CD4-positive, alpha-beta T cell treated with Interleukin-15 for 4 hours (primary cell): ENCODE measurements at places on chromosomes 12 and 14.

DNA sequence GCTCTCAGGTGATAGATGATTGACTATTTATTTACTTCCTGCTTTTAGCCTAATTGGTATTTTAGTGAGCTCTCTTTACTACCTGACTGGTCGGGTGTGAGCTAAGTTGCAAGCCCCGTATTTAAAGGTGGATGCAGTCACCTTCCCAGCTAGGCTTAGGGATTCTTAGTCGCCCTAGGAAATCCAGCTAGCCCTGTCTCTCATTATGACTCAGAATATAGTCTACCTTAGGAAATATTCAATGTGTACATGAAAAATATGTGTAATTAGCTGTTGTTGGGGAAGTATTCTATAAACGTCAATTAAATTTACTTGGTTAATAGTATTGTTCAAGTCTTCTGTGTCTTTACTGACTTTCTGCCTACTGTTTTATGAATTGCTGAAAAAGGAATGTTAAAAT, 306.9 kb upstream of the DIO2 start:
- no peak for DNase-seq

GRCh38 chr14:24369907-24370687, 2.1 kb downstream of the NFATC4 start:
- DNase-seq, result no peak

- DNase-seq, result no peak
These were observed 40.7 kb upstream of the SYT10 start for GRCh38 chr12:33480366-33480765.

GRCh38 chr12:94718114-94718513, 67.8 kb upstream of the TMCC3 start:
- no peak for DNase-seq

DNA sequence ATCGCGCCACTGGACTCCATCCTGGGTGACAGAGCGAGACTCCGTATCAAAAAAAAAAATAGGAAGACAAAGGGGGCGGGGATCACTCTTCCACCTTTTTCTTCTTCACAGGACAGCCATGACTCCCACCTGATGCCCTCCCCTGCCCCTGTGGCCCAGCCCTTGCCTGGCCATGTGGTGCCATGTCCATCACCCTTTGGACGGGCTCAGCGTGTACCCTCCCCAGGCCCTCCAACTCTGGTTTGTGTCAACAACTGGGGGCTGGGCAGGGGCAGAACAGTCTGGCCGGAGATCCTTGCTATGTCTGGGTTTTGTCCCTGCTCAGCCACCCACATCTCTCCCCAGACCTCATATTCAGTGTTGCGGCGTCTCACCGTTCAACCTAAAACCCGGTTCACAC, 5.8 kb downstream of the TROAP start:
- DNase-seq, result no peak

DNA sequence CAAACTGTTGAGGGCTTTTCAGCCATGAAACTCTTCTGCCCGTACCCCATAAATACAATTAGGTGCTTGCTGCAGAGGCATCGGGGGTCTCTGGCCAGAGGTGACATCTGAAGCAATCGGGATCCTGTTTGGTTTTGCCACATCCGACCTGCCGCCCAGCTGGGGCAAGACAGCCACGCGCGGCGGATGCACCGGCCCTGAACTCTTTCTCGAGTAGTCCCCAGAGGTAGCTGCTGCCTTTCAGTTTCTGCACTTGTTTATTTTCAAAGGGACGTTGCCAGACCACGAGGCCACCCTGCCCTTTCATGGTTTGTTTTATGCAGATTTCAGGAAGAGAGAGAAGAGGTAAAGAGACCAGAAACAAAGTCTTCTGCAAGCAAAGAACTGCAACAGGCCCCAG, 10.6 kb upstream of the MLXIP start:
- DNase-seq, result peak; percentile 20

DNA sequence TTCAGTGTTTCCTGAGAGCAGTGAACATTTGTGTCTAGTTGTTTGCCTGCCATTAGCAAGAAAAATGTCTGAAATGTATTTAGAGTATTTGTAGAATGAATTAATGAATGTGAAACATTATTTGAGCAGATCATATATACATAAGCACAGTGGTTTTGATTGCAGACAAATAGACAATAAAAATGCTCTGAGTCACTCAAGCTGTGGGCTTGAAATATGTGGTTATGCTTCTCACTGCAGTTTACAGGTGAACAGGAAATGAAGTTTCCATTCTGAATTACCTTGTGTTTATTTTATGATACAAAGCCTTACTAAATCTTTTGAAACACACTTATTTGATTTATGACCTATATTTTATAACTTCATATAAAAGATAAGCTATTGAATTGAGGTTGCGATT, 827.7 kb downstream of the TMTC2 start:
- no peak for DNase-seq

- no peak for DNase-seq
These were observed 123.1 kb downstream of the NPAS3 start for GRCh38 chr14:33061667-33062325.

GRCh38 chr14:41986700-41987099, 380.0 kb downstream of the LRFN5 start:
- no peak for DNase-seq

GRCh38 chr12:105013892-105014291, 27.8 kb downstream of the NOPCHAP1 start:
- no peak for DNase-seq

DNA sequence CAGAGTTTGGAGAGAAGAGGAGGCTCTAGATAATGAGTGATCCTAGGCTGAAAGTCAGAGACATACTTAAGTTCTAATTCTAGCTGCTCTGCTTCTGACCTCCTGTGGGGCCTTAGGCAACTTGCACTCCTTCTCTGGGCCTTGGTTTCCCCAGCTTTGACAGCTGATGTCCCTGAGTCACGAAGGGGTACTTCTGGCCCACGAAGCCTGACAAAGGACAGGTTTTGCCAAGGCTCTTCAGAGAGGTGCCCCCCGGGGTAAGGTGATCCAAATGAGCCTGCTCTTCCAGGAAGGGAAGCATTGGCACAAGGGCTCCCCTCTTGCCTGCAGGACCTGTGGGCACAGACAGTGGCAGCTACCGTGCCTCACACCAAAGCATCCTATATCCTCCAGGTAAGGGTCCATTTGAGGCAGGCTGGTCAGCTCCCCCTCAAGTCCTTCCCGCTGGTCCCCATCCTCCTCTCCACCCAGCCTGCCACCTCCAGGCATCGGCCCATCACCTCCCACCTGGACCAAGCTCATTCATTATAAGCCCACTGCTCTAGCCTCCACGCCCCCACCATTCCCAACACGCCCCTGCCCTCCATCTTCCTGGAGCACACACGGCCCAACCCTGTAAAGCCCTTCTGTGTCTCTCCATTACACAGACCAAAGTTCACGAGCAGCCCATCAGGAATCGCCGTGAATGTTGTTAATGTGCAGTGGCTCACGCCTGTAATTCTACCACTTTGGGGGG, 1.9 kb upstream of the PPP1R13B start:
- DNase-seq, result no peak

DNA sequence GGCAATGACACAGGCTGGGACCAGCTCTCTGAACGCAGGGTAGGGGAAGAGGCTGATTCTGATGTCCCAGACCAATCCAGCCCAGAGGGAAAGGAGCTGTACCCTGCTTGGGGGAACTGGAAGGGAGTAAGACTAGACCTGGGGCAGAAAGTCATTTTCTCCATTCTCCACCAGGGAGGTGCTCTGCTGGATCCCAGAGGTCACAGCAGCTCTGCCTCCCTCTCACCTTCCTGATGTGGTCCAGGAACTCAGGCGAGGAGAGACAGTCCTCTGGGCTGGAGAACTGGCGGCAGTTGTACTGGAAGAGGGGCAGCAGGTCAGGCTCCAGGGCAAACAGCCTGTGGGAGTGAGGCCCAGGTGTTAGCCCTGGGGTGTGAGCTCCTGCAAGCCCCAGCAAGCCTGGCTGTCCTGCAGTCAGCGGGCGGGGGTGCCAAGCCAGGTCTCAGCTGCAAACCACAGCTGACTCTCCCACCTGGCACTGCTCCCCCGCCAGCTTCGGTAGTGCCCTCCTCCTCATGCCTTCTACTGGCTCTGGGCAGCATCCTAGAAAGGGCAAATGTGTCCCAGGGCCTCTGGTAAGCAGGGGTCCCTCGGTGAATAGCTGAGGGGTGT, 1.9 kb downstream of the NGB start:
- no peak for DNase-seq

- no peak for DNase-seq
These were observed 43.1 kb upstream of the FKBP4 start for GRCh38 chr12:2751686-2752085.

- no peak for DNase-seq
These were observed 95.8 kb downstream of the NELL2 start for GRCh38 chr12:44780221-44780790.

DNA sequence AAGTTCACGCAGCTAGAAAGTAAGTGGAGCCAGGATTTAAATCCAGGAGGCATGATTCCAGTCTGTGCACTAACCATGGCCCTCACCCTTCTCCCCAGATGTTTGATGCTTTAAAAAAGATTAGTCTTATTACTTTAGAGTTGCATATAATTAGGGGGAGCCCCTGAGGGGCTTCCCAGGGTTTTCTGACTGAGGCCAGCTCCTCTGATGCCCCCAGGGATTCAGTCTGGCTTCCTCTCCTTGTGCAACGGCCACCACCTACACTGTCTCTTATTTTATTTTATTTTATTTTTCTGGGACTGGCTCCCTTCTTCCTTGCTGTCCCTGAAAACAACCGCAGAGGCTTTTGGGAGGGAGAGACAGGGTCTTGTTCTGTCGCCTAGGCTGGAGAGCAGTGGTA, 22.6 kb downstream of the CLSTN3 start:
- no peak for DNase-seq

DNA sequence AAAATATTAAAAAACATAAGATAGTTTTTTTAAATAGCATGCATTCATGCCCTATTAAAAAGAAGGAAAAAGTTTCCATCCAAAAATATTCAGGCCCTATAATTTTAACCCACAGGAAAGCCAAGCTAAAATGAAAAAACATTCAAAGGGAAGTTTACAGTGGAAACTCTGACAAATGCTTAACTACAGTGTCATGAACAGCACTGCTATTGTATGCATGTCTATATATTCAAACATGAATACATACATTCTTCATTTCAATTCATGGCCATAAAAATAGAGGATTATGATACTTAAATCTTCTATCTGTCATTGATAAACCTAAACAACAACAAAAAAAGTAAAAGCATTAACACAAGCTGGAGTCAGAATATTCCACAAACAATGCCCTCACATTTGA, 67.4 kb downstream of the PPP2R5E start:
- DNase-seq, result no peak

DNA sequence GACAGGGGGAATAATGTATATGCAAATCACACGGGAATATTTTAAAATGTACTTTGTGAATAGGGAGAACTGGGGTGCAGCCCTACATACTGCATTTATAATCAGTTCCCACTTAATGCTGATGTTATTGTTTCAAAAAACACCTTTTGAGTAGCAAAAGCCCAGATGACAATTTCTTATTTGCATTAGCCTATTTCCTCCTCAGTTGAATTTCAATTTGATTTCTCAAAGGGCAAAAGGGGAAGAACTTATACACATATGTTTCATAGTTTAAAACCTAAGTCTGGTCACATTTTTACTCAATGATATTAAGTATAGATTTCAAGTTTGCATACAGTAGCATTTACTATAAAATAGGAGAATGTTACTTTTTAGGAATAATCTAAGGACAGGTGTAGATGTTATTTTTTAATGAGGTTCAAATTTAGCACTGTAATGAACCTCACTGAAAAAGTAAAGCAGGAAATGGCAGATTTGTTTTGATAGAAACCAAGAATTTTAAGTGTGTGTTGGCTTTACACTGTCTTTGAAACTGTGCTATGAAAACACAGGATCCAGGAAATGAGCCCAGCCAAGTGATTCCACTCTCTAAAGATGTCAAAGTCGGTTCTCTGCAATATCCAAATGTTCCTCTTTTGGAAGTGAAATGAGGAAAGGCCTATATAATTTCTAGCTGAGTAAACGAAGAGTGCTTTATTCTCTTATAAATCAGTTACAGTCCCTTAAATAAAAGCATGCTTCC, 367.4 kb downstream of the BTG1 start:
- DNase-seq, result no peak
